Activated CD4-positive, alpha-beta memory T cell treated with anti-CD3 and anti-CD28 coated beads, Interleukin-2, amount 10 ng/mL, durations not matched to agents 7 days and 5 days (primary cell): ENCODE measurements at places on chromosomes 6 and 20. TPM values are rescaled to one million over a fixed set of nuclear protein-coding genes. Genes with fewer than 3 reads are reported as not detected.

DNA sequence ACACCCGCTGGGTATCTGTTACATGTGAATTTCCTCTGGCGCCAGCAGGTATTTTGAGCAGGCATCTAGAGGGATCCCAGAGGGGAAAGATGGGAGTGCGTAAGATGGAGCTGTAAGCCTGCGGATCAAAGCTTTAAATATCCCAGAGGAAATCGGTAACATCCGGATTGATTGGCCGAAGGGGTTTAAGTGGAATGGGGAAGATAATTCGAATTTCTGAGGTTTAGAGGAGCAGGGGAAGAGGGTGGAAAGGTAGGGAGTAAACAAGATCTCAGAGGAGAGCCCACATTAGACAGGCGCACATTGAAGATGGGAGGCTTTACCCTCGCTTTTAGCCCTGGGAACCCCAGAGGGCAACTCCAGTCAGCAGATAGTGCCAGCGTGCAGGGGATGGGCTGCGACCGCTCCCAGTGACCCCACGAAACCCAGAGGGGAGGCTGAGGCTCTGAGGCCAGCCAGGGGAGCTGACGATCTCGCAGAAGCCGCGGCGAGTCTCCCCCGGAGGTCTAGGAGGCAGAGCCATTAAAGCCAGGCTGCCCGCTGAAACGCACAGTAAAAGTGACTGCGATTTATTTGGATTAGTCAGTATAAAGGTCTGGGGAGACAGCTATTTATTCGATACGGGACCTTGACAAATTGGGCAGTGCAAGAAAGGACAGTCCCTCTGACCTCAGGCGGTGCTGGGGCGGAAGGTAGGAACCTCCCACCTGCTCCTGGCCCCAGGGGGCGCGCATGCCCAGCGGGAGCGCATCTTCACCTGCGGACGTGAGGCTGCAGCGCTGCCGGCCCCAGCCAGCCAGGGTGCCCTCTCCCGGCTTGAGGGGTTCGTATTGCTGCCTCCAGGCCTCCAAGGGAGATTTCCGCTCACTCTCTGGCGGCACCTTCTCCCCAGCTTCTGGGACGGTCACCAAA is 34.3 kb upstream of the TCF21 start:
- peaks cover 3% of the 10 kb centered on the region for H3K4me1 ChIP-seq
- H3K27me3 ChIP-seq, result peaks cover 57% of the 10 kb centered on the region

KIAA0408 gene
- 12.2 TPM for total RNA-seq

- no peaks in the 10 kb centered on the region for H3K36me3 ChIP-seq
- no peak overlapping the region for H3K27ac ChIP-seq
- H3K4me3 ChIP-seq, result no peak overlapping the region
- DNase-seq, result no peak
Observed at GRCh38 chr6:126337323-126337722, 2.6 kb upstream of the CENPW start.

- no peak overlapping the region for H3K4me3 ChIP-seq
- no peaks in the 10 kb centered on the region for H3K4me1 ChIP-seq
- H3K36me3 ChIP-seq, result no peaks in the 10 kb centered on the region
Observed at GRCh38 chr6:22222469-22222868, 74.4 kb downstream of the PRL start.

GRCh38 chr6:26241033-26241895 is 123.7 kb upstream of the BTN3A2 start:
- H3K4me3 ChIP-seq, result peak overlapping the region; percentile 71
- peak; percentile 79 for DNase-seq
- peak overlapping the region; percentile 94 for H3K27ac ChIP-seq
- H3K27me3 ChIP-seq, result no peaks in the 10 kb centered on the region
- peaks cover 17% of the 10 kb centered on the region for H3K36me3 ChIP-seq
- H3K4me1 ChIP-seq, result peaks cover 38% of the 10 kb centered on the region

GRCh38 chr6:32839356-32839755 is 817 bp upstream of the TAP2 start:
- DNase-seq, result no peak
- peak overlapping the region; percentile 99 for H3K27ac ChIP-seq
- H3K4me3 ChIP-seq, result peak overlapping the region; percentile 12
- H3K4me1 ChIP-seq, result peaks cover 70% of the 10 kb centered on the region

GRCh38 chr6:42368181-42368580 is 83.5 kb downstream of the TRERF1 start:
- DNase-seq, result peak; percentile 56
- no peaks in the 10 kb centered on the region for H3K27me3 ChIP-seq
- H3K4me3 ChIP-seq, result peak overlapping the region; percentile 66
- H3K27ac ChIP-seq, result peak overlapping the region; percentile 96

GJA10 gene
- 3.4 TPM for total RNA-seq

DNA sequence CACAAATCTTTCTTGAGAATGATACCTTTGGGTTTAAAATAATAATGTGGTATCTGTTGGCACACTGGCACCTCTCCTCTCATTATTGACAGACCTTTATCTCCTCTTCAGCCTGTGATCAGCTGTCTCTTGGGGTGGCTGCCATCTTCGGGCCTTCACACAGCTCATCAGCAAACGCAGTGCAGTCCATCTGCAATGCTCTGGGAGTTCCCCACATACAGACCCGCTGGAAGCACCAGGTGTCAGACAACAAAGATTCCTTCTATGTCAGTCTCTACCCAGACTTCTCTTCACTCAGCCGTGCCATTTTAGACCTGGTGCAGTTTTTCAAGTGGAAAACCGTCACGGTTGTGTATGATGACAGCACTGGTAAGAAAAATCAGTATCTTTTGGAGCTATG is 232.8 kb downstream of the GRIK2 start:
- H3K27me3 ChIP-seq, result no peaks in the 10 kb centered on the region
- DNase-seq, result no peak
- no peaks in the 10 kb centered on the region for H3K4me1 ChIP-seq

GRCh38 chr20:58871533-58872102 is 19.1 kb downstream of the GNAS start:
- H3K4me3 ChIP-seq, result no peak overlapping the region
- H3K4me1 ChIP-seq, result peaks cover 7% of the 10 kb centered on the region
- H3K27ac ChIP-seq, result no peak overlapping the region
- H3K36me3 ChIP-seq, result no peaks in the 10 kb centered on the region

- no peak for DNase-seq
- peaks cover 20% of the 10 kb centered on the region for H3K4me1 ChIP-seq
Observed at GRCh38 chr6:167005350-167006159, 6.4 kb downstream of the CEP43 start.

- H3K27ac ChIP-seq, result peak overlapping the region; percentile 62
- H3K27me3 ChIP-seq, result peaks cover 85% of the 10 kb centered on the region
- DNase-seq, result no peak
- H3K4me3 ChIP-seq, result peak overlapping the region; percentile 73
- H3K4me1 ChIP-seq, result peaks cover 62% of the 10 kb centered on the region
Observed at GRCh38 chr6:6005051-6006005, 1.4 kb downstream of the NRN1 start.

DNA sequence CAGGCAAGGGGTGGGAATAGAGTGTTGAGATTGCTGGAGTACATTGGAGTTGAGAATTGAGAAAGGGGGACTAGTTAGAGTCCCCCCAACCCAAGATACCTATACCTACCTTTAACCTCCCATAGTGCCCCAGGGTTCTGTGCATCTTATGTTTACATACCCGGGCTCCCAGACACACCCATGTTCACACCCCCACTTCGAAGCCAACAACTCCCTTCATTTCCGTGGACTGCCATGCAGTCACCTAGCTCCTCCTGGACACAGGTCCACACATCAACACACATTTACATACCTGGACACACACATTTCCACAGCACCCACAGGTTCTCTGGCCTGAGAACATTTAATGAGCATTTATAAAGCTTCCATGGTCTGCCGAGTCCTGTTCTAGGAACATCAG is 5.1 kb downstream of the TMEM63B start:
- no peak overlapping the region for H3K27ac ChIP-seq
- H3K4me3 ChIP-seq, result no peak overlapping the region
- H3K4me1 ChIP-seq, result peaks cover 6% of the 10 kb centered on the region
- no peaks in the 10 kb centered on the region for H3K27me3 ChIP-seq
- no peak for DNase-seq
- no peaks in the 10 kb centered on the region for H3K36me3 ChIP-seq

DNA sequence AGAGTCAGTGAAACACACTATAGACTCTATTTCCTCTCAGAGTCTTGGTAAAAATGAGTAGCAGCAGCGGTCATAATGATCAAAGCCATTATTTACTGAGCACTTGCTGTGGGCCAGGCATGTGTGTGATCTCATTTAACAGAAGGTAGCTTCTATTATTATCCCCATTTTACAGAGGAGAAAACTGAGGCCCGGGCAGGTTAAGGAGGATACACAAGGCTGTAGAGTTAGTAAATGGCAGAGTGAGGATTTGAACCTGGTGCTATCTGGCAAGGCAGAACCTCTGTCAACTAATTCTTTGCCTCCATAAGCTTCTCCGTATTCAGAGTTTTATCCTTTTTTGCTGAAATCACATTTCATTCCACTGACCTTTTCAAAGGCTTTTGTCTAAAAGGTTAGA is 122.2 kb upstream of the SALL4 start:
- no peak overlapping the region for H3K27ac ChIP-seq
- no peak for DNase-seq
- H3K4me3 ChIP-seq, result no peak overlapping the region
- no peaks in the 10 kb centered on the region for H3K27me3 ChIP-seq

- H3K36me3 ChIP-seq, result no peaks in the 10 kb centered on the region
- no peak within 1 kb of the TSS for H3K27ac ChIP-seq
- H3K4me3 ChIP-seq, result no peak within 1 kb of the TSS
- peaks cover 50% of the 10 kb centered on the region for H3K27me3 ChIP-seq
- no peak for DNase-seq
Observed at GRCh38 chr6:30113003-30113759, at the start of gene TRIM31. Gene TRIM31, minus strand, starts transcription at chr6:30113090. Its CDS starts 285 bp downstream, at chr6:30112805.

DNA sequence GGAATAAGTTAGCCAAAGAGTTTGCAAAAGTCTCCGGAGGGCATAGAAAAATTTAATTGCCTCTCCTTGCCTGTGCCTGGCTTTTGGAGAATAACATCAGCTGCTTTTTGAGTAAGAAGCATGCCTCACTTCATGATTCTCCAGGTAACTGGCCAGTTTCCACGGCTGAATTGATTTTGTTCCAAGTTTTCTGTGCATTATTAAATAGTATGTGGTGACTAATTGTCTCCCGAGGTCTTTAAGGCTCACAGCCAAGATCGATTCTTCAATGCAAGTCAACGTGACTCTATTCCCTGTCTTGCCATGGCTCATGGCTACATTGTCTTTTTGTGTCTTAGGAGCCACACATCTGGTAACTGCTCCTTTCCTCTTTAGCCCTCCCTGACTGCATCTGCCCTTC is 54.2 kb downstream of the CNR1 start:
- no peaks in the 10 kb centered on the region for H3K4me1 ChIP-seq
- DNase-seq, result no peak
- H3K36me3 ChIP-seq, result no peaks in the 10 kb centered on the region
- H3K27me3 ChIP-seq, result no peaks in the 10 kb centered on the region
- H3K4me3 ChIP-seq, result no peak overlapping the region
- no peak overlapping the region for H3K27ac ChIP-seq

- H3K4me3 ChIP-seq, result no peak overlapping the region
- peak; percentile 68 for DNase-seq
- peaks cover 24% of the 10 kb centered on the region for H3K4me1 ChIP-seq
Observed at GRCh38 chr6:33840048-33840926, 36.5 kb upstream of the MLN start.

DNA sequence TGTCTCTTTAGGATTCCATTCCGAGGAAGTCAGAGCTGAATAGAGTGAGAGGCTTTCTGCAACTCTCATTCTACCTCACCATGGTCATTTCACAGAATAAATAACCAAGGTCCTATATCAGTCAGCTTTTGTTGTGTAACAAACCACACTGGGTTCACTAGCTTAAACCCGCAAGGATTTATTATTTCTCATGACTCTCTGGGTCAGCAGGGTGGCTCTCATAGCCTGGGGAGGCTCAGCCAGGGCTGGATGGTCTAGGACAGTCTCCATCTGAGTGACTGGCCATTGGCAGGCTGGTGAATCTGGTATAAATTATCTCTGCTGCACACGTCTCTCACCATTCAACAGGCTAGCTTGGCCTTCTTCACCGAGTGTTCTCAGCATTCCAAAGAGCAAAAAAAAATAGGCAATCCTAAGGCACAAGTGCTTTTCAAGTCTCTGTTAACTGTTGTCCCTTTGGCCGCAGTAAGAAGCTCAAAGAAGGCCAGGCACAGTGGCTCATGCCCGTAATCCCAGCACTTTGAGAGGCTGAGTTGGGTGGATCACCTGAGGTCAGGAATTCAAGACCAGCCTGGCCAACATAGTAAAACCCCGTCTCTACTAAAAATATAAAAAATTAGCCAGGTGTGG is 39.7 kb downstream of the ISM1 start:
- no peaks in the 10 kb centered on the region for H3K27me3 ChIP-seq
- H3K4me1 ChIP-seq, result no peaks in the 10 kb centered on the region
- no peak for DNase-seq
- H3K36me3 ChIP-seq, result no peaks in the 10 kb centered on the region
- H3K4me3 ChIP-seq, result no peak overlapping the region

DNA sequence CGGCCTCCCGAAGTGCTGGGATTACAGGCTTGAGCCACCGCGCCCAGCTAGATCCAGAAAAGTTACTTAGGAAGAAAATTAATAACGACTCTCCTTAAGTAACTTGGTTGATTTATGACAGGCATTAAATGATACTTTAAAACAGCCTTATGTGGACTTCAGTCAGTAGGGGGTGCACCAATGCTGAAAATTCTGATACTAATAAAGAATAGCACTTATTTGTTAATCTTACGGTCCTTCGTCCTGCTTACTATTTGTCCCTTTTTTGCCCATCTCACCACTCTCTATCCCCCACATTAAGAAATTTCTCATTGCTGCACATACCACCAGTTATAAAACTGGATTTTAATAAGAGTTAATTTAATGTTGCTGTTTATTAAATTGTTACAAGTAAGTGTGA is 12.7 kb upstream of the PRELID3B start:
- no peak overlapping the region for H3K27ac ChIP-seq
- no peak overlapping the region for H3K4me3 ChIP-seq

DNA sequence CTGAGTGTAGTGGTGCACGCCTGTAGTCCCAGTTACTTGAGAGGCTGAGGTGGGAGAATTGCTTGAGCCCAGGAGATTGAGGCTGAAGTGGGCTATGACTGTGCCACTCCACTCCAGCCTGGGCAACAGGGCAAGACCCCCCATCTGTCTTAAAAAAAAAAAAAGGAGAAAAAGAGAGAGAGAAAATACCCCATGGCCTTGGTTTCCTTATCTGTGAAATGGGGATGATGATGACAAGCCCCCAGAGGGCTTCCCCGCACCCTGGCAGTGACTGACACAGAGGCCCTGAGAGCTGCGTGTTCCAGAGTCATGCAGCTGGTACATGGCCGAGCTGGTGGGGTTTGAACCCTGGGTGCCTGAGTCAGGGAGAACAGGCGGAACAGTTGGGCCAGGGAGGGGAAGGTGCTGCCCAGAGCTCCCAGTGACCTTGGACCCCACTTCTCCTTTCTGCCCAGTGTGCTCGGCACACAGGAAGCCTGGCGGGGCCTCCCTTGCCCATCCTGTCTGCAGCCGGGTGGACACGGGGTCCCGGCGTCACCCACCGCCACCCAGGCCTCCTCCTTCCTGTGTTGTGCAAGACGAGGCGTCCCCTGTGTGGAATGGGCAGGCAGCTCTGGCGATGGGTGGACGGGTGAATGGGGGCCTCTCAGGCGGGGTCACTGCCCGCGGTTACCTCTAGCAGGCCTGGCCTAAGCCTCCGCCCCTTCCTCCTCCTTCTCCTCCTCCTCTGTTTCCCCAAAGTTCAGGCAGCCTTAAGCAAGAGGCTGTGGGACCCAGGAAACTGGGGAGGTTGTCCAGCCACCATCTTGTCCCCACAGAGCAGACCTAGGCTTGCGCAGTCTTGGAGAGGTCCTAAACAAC is 84.2 kb downstream of the CEBPB start:
- H3K4me3 ChIP-seq, result no peak overlapping the region
- peaks cover 10% of the 10 kb centered on the region for H3K4me1 ChIP-seq
- no peaks in the 10 kb centered on the region for H3K36me3 ChIP-seq
